ENCODE measurements at places on chromosomes 11 and 22. TPM values are rescaled to one million over a fixed set of nuclear protein-coding genes. Genes with fewer than 3 reads are reported as not detected.
A peak's percentile ranks its signal among the peaks of the same experiment; 100 is the strongest.

Gene SPDYC
- total RNA-seq: not detected

Gene OR8G5
- total RNA-seq: not detected

Gene C11orf65
- total RNA-seq: 0.84 TPM

Gene TP53I11
- 133 TPM for total RNA-seq

Gene SLC5A12
- total RNA-seq: 0.90 TPM

Gene CHST1
- total RNA-seq: 1.5 TPM

Gene GAS2
- total RNA-seq: 16.9 TPM

Gene SLC1A2
- 0.22 TPM for total RNA-seq

Gene LARGE2
- total RNA-seq: not detected

GRCh38 chr22:24504540-24504939, 9.4 kb downstream of the UPB1 start:
- no peak for DNase-seq

DNA sequence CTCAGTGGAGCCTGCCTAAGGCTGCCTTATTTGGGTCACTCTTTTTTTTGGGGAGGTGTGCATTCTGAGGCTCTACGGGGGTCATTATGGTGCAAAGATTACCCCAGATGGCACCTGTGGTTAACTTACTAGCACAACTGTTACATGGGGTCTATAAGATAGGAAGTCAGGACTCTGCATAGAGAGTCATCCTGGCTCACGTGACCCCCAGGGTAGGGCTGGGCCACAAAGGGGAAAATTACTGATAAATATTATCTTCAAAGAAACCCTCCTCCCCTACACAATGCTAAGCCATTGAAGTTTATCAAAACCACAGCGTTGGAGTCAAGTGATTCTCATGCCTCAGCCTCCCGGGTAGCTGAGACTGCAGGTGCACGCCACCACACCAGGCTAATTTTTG, 397.1 kb downstream of the MN1 start:
- no peak for DNase-seq

GRCh38 chr11:12291766-12292165, 85.6 kb upstream of the PARVA start:
- DNase-seq: no peak

GRCh38 chr11:128069665-128070064, 517.7 kb downstream of the ETS1 start:
- DNase-seq: no peak

DNA sequence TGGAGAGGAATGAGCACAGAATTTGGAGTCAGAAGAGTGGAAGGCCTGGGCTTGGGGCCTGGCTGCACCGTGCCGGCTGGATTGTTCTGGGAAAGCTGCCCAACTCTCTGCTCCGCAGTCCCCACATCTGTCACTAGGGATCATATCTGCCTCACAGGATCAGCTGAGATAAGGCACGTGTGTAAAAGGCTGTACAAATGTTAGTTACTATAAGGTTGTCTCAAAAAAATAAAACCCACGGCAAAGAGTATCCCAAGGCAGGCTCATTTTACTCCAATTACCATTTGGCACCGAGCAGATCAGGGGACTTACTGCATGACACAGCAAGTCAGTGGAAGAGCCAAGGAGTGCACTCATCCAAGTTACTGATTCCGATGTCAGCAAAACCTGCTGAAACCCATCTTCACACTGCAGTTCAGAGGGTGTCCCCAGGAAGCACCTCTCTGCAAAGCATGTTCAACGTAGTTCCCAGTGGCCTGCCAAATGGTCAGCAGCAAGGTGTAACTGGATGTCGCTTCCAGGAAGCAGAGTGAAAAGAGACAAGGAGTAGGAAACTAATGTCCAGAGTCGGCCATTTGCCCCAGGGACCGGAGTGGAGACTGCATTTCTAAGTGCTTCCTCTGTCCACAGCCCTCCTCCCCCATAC, 18.1 kb upstream of the MRTFA start:
- DNase-seq: peak; percentile 68

DNA sequence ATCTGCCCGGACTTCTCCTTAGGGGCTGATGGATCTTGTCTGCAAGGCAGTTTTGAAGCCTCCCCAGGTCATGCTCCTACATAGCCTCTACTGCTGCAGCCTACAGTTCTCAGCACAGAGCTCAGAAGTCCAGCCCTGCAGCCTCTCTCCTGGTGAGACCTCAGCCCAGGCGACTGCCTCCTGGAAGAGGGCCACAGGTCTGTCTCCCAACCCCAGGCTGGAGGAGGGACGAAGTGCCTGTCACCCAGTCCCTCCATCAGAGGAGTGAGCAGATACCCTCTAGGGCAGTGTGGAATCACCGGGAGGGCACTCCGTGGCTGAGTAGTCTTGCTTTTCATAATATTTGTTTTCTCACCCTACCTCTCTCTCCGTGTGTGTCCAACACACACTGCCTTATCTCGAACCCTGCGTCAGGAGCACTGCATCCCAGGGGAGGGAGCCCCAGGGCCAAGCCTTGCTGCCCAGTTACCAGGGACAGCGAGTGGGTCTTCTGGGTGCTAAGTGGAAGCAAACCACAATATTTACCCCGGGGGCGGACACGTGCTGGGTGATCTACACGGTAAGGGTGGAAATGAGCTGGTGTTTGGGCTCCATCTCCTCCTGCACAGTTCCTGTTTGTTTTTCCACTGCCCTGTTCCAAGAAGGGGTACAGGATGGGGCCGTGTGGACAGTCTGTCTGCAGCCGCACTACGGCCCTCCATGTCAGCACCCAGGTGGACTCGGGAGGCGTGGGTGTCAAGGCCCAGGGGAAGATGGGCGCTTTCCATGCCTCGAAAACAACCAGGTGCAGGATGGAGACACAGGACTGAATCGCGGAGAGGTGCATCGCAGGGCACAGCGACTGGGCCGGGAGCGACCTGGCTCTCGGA, 133.7 kb upstream of the HSD17B12 start:
- no peak for DNase-seq

GRCh38 chr11:111414267-111414931, 35.3 kb upstream of the POU2AF1 start:
- no peak for DNase-seq

- no peak for DNase-seq
Measured at GRCh38 chr11:103591554-103591953, 444.9 kb upstream of the DDI1 start.

GRCh38 chr11:7019500-7020182, 505 bp downstream of the ZNF214 start:
- DNase-seq: no peak

GRCh38 chr11:109845437-109845836, 247.8 kb upstream of the ZC3H12C start:
- DNase-seq: peak; percentile 13

GRCh38 chr11:73578592-73579185, 19.2 kb downstream of the FAM168A start:
- no peak for DNase-seq

- DNase-seq: no peak
Measured at GRCh38 chr22:47075568-47075967, 313.1 kb downstream of the TBC1D22A start.

GRCh38 chr22:36328635-36329253, 59.0 kb downstream of the MYH9 start:
- DNase-seq: no peak

DNA sequence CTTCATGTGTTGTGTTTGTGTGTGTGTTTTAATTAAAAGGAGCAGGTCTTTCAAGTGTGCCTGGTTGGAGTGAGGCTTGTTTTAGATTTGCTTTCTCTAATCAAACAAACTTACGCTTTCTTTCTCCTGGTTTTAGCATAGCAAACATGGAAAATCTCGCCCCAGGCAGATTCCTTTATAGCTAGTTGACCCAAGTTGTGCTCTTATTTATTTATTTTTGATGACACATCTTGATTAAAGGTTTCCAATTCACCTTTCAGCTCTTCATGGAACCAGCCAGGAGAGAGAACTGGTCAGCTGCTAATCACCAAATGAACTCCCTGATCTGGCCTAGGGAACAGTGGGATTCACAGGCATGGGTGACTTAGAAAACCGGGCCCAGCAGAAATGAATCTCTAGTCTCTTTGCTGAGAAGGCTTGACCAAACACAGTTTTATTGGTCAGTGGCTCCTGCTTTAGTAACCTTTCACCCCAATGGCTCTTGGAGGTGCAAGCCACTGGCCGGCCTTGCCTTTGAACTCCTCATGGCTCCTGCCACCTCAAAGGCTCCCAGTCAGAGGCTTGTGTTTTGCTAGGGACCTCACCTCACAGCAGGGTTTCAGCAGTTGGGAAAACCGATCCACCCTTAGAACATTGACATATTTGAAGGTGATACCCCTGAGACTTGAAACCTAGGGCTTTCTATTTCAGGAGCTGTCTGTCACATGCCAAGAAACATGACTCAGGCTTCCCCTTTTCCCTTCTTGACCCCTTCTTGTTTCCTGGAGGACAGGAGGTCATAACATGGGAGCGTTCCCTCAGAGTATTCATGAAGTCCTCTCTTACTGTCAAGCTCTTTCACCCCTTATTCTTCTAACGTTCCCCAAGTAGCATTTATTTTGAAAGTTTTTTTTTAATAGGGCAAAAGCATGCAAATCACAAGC, 48.8 kb downstream of the EXT2 start:
- DNase-seq: peak; percentile 15

GRCh38 chr11:30451167-30451566, 128.3 kb downstream of the ARL14EP start:
- DNase-seq: no peak

- DNase-seq: no peak
Measured at GRCh38 chr11:92342886-92343285, 118.3 kb downstream of the FAT3 start.

- no peak for DNase-seq
Measured at GRCh38 chr11:96316869-96317268, 26.1 kb downstream of the MAML2 start.

DNA sequence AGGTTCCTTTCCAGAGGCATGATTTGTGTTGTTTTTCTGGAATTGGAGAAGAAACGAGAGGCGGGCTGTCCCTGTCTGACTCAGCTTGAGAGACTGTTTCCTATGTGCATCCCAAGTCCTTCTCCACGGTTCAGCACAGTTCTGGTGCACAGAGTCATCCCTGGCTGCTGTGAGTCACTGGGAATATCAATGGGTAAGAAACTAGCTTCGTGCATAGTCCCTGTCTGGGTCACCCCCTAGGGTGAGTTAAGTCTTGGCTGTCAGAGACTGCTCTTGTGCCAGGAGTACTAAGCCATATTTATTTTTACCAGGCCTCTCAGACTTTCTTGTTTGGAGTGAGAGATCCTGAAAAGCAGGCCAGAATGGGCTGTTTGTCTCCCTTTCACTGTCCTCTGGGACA, 2.4 kb upstream of the LRP4 start:
- peak; percentile 61 for DNase-seq

DNA sequence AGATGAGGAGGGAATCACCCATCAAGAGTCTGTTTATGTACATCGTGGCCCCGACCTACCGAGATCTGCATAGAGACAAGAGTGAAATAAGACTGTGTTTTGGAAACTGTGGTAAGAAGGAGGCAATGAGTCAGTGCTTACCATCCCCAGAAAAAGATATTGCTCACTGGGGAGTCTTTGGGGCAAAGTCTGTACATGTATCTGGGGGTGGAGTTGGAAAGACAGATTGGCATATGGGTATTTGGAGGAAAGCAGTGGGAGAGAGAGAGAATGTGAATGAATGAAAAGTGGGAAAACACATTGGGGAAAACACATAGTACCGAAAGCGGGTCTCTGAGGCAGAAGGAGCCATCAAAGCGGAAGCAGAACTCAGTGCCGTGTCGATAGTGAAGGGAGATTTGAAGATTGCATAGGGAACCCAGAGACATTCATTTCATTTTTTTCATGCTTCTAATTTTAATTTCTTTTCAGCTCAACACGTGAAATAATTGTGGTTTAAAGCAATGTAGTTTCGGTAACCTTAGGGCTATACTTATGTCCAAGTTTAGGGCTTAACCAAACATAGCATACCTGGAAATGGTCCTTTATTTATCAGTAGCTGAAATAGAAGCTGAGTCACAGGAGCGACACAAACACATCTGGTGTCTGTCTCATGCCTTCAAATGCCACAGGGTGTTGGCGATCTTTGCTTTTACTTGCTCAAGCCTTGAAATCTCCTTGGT, 98.6 kb upstream of the CD44 start:
- DNase-seq: no peak

- no peak for DNase-seq
Measured at GRCh38 chr11:82992223-82992622, 79.5 kb downstream of the RAB30 start.

GRCh38 chr11:123408619-123409455, 21.2 kb upstream of the GRAMD1B start:
- DNase-seq: no peak

DNA sequence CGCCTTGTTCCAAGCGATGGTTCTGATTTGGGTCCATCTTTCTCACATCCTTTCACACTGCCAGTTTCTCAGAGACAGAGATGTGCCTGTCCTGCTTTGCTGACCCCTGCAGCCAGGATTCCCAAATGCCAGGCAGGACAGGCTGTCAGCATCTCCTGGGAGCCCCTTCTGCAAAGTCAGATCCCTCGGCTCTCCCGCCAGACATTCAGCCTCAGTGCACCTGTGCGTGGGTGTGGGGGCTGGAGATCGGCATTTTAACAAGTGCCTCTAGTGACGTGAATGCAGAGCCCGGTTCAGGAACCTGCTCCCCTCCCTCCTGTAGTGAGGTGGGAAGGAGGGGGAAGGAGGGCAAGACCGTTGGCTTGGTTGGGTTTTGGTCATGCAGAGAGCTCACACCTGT, 108.9 kb upstream of the FGF3 start:
- no peak for DNase-seq

DNA sequence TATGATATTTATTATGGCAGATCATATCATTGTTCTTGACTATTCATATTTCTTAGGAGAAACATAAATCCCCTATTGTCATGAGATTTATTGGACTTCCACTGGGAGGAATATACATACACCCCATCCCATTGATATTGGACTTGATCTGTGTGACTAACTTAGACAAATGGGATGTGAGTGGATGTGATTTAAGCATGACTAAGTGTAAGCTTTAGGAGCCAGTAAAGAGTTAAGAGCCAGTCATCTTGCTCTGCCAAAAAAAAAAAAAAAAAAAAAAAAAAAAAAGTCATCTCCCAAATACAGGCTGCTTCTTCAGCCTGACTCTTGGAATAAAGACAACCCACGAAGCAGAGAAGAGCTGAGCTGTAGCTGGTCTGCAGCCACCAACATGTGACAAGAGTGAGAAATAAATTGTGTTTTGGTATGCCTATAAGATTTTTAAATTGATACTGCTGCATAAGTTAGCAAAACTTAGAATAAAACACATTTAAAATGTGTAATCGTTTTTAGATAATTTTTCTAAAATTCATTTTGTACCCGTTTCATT, 595.0 kb upstream of the LRRC4C start:
- DNase-seq: no peak

GRCh38 chr22:39227542-39228272, 17.1 kb downstream of the PDGFB start:
- DNase-seq: no peak

DNA sequence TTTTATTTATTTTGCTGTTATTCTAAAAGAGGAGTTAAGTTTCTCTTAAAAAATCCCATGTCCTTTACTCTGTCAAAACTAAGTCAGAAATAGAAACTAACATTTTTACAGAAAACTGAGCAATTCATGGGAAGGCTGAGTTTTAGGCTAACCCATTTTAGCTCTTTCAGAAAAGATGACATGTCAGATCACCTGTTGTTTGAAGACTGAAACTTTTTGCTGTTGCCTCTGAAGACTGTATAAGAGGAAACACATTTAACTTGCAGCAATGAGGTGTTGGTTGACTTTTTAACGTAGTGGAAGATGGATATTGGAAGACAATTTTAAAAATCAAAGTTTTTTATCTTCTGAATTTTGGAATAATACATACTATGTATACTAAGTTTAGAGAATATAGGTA, 115.4 kb downstream of the METTL15 start:
- DNase-seq: no peak
